ENCODE measurements at places on chromosomes 11 and 22.
A peak's percentile ranks its signal among the peaks of the same experiment; 100 is the strongest.

DNA sequence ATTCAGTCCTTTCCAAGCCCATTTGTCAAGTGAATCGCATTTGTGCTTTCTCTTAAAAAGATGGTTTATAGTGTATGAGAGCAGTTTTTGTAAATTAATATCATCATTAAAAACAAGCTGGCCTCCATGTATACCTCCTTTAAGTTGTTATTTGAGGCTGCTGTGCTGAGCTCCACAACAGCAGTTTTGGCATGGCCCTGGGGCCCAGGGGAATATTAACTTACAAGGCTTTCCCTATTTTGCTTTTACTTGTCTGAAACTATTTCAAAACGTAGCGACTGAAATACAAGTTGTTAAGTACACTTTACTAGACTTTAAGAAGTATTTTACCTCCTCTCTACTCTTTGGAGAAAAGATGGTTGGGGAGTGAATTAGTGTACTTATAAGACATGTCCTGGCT lies 4.9 kb upstream of the BARX2 start:
- DNase-seq = no peak
- H3K27ac ChIP-seq = no peak overlapping the region
- no peak overlapping the region for H3K4me3 ChIP-seq
- peaks cover 19% of the 10 kb centered on the region for H3K4me1 ChIP-seq
- H3K27me3 ChIP-seq = peaks cover 91% of the 10 kb centered on the region

DNA sequence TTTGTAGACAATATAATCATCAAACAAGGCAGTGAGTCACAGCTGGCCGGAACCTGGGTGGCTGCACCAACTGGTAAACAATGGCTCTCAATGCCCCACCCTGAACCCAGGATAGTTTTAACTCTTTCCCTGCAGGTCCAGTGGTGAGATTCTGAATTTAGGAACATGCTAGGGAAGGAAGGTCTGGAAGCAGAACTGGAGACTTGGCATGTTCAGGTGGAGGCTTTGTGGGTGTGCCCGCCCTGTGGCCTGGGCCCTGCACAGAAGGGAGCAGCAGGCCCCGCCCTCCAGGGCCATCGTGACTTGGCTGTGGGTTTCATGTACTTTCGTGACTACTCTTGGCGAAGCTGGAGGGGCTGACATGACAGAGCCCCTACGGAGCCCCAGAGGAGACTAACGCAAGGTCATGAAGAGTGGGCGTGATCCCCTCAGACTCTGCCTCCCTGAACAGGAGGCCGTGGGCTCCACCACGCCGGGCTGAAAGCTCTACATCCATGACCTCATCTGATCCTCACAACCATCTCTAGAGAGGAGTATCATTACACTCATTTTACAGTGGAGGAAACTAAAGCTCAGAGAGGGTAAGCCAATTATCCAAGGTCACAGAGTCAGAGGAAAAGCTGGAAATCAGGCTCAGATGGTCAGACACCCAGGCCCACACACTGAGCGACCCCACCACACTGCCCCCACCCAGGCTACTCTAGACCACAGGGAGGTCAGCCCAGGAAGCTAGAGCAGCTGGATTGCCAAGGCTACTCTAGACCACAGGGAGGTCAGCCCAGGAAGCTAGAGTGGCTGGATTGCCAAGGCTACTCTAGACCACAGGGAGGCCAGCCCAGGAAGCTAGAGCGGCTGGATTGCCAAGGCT lies 27.3 kb downstream of the MAFF start:
- no peaks in the 10 kb centered on the region for H3K27me3 ChIP-seq
- H3K4me1 ChIP-seq = peaks cover 8% of the 10 kb centered on the region
- no peak overlapping the region for H3K4me3 ChIP-seq
- no peak for DNase-seq

- no peak for DNase-seq
- peak within 1 kb of the TSS; percentile 66 for H3K4me3 ChIP-seq
- peaks cover 61% of the 10 kb centered on the region for H3K27me3 ChIP-seq
- peaks cover 21% of the 10 kb centered on the region for H3K4me1 ChIP-seq
Observed at GRCh38 chr11:76206327-76207081, at the start of gene WNT11. TSS of gene WNT11 (minus strand) at chr11:76206502. CDS start at chr11:76206407, 95 bp downstream.

GRCh38 chr11:88418508-88418907 lies 81.0 kb upstream of the CTSC start:
- peak overlapping the region; percentile 73 for H3K27ac ChIP-seq
- H3K4me3 ChIP-seq = no peak overlapping the region
- H3K36me3 ChIP-seq = peaks cover 34% of the 10 kb centered on the region
- no peaks in the 10 kb centered on the region for H3K27me3 ChIP-seq
- H3K4me1 ChIP-seq = peaks cover 90% of the 10 kb centered on the region
- no peak for DNase-seq

GRCh38 chr11:35905646-35906276 lies 38.1 kb upstream of the LDLRAD3 start:
- no peak overlapping the region for H3K27ac ChIP-seq
- H3K4me3 ChIP-seq = no peak overlapping the region
- DNase-seq = no peak
- H3K36me3 ChIP-seq = no peaks in the 10 kb centered on the region
- peaks cover 5% of the 10 kb centered on the region for H3K4me1 ChIP-seq

DNA sequence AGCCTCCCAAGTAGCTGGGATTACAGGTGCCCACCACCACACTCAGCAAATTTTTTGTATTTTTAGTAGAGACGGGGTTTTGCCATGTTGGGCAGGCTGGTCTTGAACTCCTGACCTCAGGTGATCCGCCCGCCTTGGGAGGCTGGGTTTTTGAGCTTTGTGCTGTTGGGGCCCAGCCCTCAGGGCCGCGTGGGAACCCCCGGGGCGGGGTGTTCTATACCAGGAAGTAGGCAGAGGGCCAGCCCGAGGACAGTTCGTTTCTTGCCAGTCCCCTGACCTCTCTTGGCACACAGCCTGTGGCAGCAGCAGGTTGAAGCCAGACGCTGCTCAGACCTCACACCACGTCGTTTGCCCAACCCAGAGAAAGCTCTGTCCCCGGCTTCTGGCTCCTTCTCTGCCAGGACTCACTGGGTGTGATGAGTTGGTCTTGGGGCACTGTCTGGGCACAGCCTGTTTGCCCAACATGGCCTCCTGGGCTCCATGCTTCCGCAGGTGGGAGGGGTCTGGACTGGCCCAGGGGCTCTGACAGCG lies 24.9 kb upstream of the CHKA start:
- no peak overlapping the region for H3K27ac ChIP-seq
- no peak overlapping the region for H3K4me3 ChIP-seq
- peaks cover 14% of the 10 kb centered on the region for H3K4me1 ChIP-seq
- no peaks in the 10 kb centered on the region for H3K27me3 ChIP-seq

DNA sequence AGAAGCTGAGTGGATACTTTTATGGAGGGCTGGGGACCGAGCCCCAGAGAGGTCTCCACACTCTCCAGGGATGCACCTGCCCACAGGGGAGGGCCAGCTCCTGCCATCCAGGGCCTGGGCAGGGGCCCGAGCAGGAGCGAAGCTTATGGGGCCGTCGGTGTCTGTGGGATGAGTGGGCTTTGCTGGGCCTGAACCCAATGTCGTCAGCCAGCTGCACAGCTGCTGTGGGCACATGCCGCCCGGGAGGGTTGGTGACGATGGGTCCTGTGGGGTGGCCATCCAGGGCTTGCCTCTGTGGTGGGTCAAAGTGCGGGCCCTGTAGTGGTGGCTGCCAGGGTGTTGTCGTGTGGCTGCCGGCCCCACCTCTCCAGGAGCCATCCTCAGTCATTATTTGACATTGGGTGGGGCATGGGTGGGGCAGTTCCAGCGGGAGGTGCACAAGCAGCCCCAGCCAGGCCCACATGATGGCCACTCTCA lies 447.1 kb downstream of the TBC1D22A start:
- no peaks in the 10 kb centered on the region for H3K36me3 ChIP-seq
- H3K27ac ChIP-seq = no peak overlapping the region
- no peaks in the 10 kb centered on the region for H3K27me3 ChIP-seq
- no peak overlapping the region for H3K4me3 ChIP-seq

- no peak overlapping the region for H3K4me3 ChIP-seq
- no peak for DNase-seq
Observed at GRCh38 chr11:26424255-26424654, 92.3 kb downstream of the ANO3 start.

- no peaks in the 10 kb centered on the region for H3K4me1 ChIP-seq
Observed at GRCh38 chr11:16469968-16470367, 113.6 kb upstream of the SOX6 start.

GRCh38 chr22:20656516-20656901 lies 117.4 kb upstream of the SERPIND1 start:
- no peak for DNase-seq
- peaks cover 39% of the 10 kb centered on the region for H3K27me3 ChIP-seq
- no peaks in the 10 kb centered on the region for H3K4me1 ChIP-seq
- H3K27ac ChIP-seq = no peak overlapping the region

DNA sequence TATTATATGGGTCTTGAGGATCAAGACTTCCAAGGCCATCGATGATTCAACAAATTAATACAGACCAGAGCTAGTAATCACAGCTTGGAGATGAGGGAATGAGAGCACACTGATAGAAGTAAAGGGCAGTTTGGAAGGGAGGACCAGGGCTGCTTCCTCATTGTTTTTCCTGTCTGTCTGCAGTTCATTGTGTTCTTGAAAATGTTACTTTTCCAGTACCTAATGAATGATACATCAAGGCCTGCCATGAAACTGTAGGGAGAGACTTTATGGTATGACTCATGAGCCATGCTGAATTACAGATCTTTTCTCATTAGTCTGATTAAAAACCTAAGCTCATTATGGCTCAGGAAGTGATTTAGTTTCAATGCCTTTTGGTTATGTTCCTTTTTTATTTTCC lies 855.6 kb downstream of the KCNA4 start:
- no peak overlapping the region for H3K27ac ChIP-seq
- no peaks in the 10 kb centered on the region for H3K4me1 ChIP-seq
- no peaks in the 10 kb centered on the region for H3K27me3 ChIP-seq
- no peak overlapping the region for H3K4me3 ChIP-seq
- H3K36me3 ChIP-seq = no peaks in the 10 kb centered on the region
- DNase-seq = no peak

DNA sequence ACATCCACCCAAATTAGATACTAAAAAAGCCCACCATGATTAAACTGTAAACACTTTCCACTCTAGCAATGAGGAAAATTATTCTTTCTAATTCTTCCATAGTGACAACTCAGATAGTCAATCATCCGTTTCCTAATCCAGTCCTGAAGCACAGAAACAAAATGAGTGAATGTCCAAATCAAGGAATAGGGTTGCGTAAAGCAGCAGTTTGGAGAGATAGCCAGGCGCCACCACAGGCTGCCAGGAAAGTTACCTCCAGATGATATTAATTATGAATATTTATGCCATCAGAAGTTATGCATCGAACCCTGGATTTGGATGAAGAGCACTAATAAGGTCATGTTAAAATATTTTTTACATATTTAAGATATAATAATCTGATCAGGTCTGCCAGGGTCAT lies 63.2 kb downstream of the ETS1 start:
- no peaks in the 10 kb centered on the region for H3K27me3 ChIP-seq
- H3K36me3 ChIP-seq = peaks cover 27% of the 10 kb centered on the region
- H3K27ac ChIP-seq = peak overlapping the region; percentile 93
- peaks cover 59% of the 10 kb centered on the region for H3K4me1 ChIP-seq
- no peak for DNase-seq
- H3K4me3 ChIP-seq = peak overlapping the region; percentile 96

GRCh38 chr11:5968394-5968793 lies at the start of gene OR56A5:
TSS of gene OR56A5 (minus strand) at chr11:5968494. CDS start at chr11:5968494, 0 bp downstream.
- H3K27ac ChIP-seq = no peak within 1 kb of the TSS
- H3K27me3 ChIP-seq = peaks cover 12% of the 10 kb centered on the region
- no peak within 1 kb of the TSS for H3K4me3 ChIP-seq
- no peak for DNase-seq

DNA sequence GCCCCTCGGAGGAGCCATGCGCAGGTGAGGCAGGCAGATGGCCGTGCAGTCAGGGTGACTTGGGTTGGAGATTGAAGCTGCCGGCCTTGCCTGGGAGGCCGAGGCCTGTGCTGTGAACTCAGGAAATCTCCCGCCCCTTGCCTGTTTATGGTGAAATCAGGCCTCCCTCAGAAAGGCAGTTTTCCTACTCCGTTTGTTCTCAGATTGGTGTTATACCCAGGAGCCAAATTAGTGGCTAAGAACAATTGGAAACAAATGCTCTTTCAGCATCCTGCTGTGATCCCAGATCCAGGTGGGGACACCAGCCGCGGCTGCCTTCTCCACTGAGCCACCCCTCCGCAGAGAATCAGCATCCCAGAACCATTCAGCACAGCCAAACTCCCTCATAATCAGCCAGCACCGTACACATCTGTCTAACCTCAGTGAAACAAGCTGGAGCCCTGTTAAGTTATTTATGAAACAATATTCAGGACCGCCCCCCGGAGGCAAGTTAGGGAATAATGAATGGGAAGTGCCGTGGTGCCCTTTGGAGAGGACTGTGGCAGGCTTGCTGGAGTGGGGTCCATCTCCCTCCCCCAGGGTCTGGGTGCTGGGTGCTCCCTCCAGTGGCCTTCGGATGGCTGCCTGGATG lies 60.0 kb downstream of the PKNOX2 start:
- no peaks in the 10 kb centered on the region for H3K4me1 ChIP-seq
- no peaks in the 10 kb centered on the region for H3K36me3 ChIP-seq
- H3K27me3 ChIP-seq = no peaks in the 10 kb centered on the region
- H3K27ac ChIP-seq = no peak overlapping the region
- no peak for DNase-seq
- H3K4me3 ChIP-seq = no peak overlapping the region

GRCh38 chr11:44065161-44065661 lies 859 bp upstream of the ACCS start:
- peak overlapping the region; percentile 89 for H3K27ac ChIP-seq
- no peak for DNase-seq
- peak overlapping the region; percentile 78 for H3K4me3 ChIP-seq
- H3K4me1 ChIP-seq = peaks cover 28% of the 10 kb centered on the region
- no peaks in the 10 kb centered on the region for H3K36me3 ChIP-seq
- H3K27me3 ChIP-seq = no peaks in the 10 kb centered on the region

- no peaks in the 10 kb centered on the region for H3K27me3 ChIP-seq
- H3K27ac ChIP-seq = peak overlapping the region; percentile 78
- DNase-seq = no peak
- H3K4me1 ChIP-seq = peaks cover 39% of the 10 kb centered on the region
Observed at GRCh38 chr22:24410110-24410856, 17.1 kb upstream of the ADORA2A start.

DNA sequence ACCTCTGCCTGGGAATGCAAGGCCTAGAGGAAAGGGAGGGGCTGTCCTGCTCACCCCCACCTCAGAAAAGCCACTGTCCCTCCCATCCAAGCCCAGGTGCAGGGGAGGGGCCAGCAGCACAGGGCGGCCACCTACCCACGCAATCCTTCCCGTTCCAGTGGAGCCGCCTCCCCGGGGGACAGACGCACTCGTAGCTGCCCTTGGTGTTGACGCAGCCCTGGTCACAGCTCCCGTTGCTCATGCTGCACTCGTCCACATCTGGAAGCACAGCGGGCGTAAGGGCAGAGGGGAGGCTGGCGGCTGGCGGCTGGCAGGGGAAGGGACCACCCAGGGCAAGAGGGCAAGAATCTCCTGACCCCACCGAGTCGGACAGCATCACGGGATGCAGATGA lies 40.3 kb upstream of the TTLL12 start:
- H3K4me1 ChIP-seq = peaks cover 5% of the 10 kb centered on the region
- DNase-seq = no peak
- no peaks in the 10 kb centered on the region for H3K36me3 ChIP-seq
- peaks cover 2% of the 10 kb centered on the region for H3K27me3 ChIP-seq
- no peak overlapping the region for H3K27ac ChIP-seq

DNA sequence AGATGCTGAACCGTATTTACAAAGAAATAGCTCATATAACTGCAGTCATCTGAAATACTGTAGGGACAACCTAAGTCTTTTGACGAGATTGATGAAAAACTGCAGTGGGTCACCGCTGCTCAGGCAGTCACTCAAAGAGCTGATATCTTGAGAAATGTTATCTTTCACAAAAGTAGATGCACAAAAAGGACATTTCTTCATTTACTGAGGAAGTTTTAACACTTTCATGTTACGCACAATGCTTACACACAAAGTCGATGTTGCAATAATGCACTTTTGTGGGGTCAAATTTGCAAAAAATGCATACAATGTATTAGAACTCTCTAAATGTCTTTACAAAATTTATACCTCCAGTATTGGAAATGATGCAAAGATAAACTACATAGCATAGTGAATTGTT lies 16.2 kb upstream of the OR10V1 start:
- H3K27ac ChIP-seq = no peak overlapping the region
- no peak for DNase-seq

All from activated CD4-positive, alpha-beta T cell treated with anti-CD3 and anti-CD28 coated beads, Interleukin-2, amount 10 ng/mL, durations not matched to agents 7 days and 5 days (primary cell).